CD8-positive, alpha-beta memory T cell (primary cell): ENCODE measurements at places on chromosomes 11 and 22. TPM values are rescaled to one million over a fixed set of nuclear protein-coding genes. Genes with fewer than 3 reads are reported as not detected.

The GLYAT gene
- total RNA-seq = not detected

The PRG3 gene
- not detected for total RNA-seq

The PTPN5 gene
- not detected for total RNA-seq

The BRSK2 gene
- total RNA-seq = 0.35 TPM

The CD59 gene
- total RNA-seq = 25.2 TPM

The PLEKHB1 gene
- total RNA-seq = 10.3 TPM

The CDPF1 gene
- 10.0 TPM for total RNA-seq

The C11orf87 gene
- total RNA-seq = not detected

The LMNTD2 gene
- total RNA-seq = 2.4 TPM

The GRM5 gene
- total RNA-seq = not detected

The TNNT3 gene
- total RNA-seq = 1.4 TPM

The APOA4 gene
- not detected for total RNA-seq

The CCND1 gene
- total RNA-seq = 2.8 TPM

The DMC1 gene
- 17.2 TPM for total RNA-seq

The HOATZ gene
- total RNA-seq = not detected

The POU2AF2 gene
- not detected for total RNA-seq

The GAB4 gene
- total RNA-seq = not detected

The IFITM10 gene
- 0.95 TPM for total RNA-seq

The FGF3 gene
- not detected for total RNA-seq

The EIF3M gene
- 419 TPM for total RNA-seq

The DNAJC4 gene
- total RNA-seq = 26.4 TPM

The RTN4RL2 gene
- total RNA-seq = 0.27 TPM
